ENCODE measurements at places on chromosomes 7 and 10. TPM values are rescaled to one million over a fixed set of nuclear protein-coding genes. Genes with fewer than 3 reads are reported as not detected.

Gene SPDYE16
- 1.4 TPM for total RNA-seq

Gene ZMIZ2
- 38.9 TPM for total RNA-seq

Gene APBB1IP
- total RNA-seq: 9.2 TPM

Gene KAZALD1
- total RNA-seq: 30.0 TPM

GRCh38 chr10:101623528-101623927 is 35.4 kb downstream of the DPCD start:
- DNase-seq: no peak
- H3K36me3 ChIP-seq: peaks cover 29% of the 10 kb centered on the region
- no peak overlapping the region for H3K27ac ChIP-seq
- no peaks in the 10 kb centered on the region for H3K27me3 ChIP-seq
- no peaks in the 10 kb centered on the region for H3K4me1 ChIP-seq
- no peak overlapping the region for H3K4me3 ChIP-seq

DNA sequence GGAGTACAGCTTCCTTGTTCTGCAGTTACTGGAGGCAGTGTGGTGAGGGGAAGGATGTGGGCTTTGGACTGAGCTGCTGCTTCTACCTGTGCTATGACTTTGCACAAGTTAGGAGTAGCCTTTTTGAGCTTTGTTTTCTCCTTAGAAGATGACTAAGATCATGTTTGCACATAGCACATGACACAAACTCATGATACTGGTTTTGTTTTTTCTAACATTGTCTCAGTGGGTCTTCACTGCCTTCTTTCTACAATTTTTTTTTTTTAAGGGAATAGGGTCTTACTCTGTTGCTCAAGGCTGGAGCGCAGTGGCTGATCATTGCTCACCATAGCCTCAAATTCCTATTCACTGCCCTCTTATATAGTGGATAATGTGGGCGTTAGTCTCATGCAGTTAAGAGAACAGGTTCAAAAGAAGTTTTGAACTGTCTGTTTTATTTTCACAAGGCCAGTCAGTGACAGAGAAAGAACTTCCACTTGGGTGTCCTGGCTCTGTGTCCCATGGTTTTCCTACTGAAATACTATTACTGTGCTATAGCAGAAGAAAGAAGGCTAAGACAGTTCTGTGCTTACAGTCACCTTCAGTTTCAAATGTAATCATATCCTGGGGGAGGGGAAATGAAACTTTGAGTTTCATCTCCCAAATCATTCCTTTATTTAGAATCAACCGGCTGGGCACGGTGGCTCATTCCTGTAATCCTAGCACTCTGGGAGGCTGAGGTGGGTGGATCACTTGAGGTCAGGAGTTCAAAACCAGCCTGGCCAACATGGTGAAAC is 72.0 kb downstream of the KAT6B start:
- H3K27me3 ChIP-seq: no peaks in the 10 kb centered on the region
- DNase-seq: no peak
- no peaks in the 10 kb centered on the region for H3K4me1 ChIP-seq
- no peaks in the 10 kb centered on the region for H3K36me3 ChIP-seq
- no peak overlapping the region for H3K27ac ChIP-seq
- H3K4me3 ChIP-seq: no peak overlapping the region

DNA sequence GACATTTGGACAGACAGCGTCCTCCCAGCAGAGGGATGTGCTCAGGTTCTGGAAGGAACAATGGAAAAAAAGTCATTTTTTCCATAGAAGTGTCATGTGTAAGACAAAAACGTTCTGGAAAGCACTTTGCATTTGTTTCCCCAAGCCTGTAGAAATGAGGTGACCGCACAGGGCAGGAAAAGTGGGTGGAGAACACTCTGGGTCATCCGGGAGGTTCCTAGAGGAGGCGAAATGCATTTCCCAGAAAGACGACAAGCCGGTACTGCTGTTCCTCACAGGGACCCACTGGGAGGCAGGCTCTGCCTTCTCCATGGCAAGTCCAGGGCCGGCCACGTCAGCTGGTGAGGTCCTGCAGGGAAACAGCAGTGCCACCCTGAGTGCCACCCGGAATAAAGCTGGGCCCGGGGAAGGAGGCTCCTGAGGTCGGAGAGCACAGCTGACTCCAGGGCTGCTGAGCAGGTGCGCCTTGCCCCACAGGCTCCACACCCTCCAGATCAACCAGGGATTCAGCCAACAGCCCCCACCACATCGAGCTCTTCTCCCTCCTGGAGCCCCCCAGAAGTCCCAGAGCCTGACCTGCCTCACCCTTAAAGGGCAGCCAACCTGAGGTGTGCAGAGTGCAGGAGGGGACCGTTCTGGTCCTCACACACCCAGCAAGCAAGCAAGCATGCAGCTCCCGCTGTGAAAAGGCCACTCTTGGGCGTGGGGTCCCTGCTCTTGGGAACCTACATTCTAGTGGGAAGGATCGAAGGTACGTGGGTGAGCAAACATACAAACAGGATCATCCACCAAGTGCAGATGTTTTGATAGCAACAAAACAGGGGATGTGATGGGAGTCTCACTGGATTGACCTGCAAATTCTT is 28.8 kb upstream of the INPP5A start:
- H3K4me3 ChIP-seq: no peak overlapping the region
- H3K4me1 ChIP-seq: no peaks in the 10 kb centered on the region
- no peak for DNase-seq
- H3K27me3 ChIP-seq: no peaks in the 10 kb centered on the region
- no peaks in the 10 kb centered on the region for H3K36me3 ChIP-seq

- no peak overlapping the region for H3K27ac ChIP-seq
- H3K36me3 ChIP-seq: no peaks in the 10 kb centered on the region
- H3K27me3 ChIP-seq: no peaks in the 10 kb centered on the region
- H3K4me3 ChIP-seq: no peak overlapping the region
- DNase-seq: no peak
These were observed 101.9 kb upstream of the PRSS58 start for GRCh38 chr7:142359694-142360279.

GRCh38 chr10:78377356-78377755 is 343.7 kb downstream of the RPS24 start:
- no peaks in the 10 kb centered on the region for H3K27me3 ChIP-seq
- no peaks in the 10 kb centered on the region for H3K36me3 ChIP-seq
- H3K4me3 ChIP-seq: no peak overlapping the region
- H3K4me1 ChIP-seq: no peaks in the 10 kb centered on the region
- H3K27ac ChIP-seq: no peak overlapping the region

- DNase-seq: no peak
- no peak overlapping the region for H3K4me3 ChIP-seq
- no peak overlapping the region for H3K27ac ChIP-seq
- no peaks in the 10 kb centered on the region for H3K27me3 ChIP-seq
- H3K36me3 ChIP-seq: no peaks in the 10 kb centered on the region
These were observed 95.0 kb downstream of the DYNC1I1 start for GRCh38 chr7:95867309-95867708.
